ENCODE measurements at places on chromosomes 4 and X. TPM values are rescaled to one million over a fixed set of nuclear protein-coding genes. Genes with fewer than 3 reads are reported as not detected.

Gene PTCHD1
- total RNA-seq: 4.8 TPM

Gene HS6ST2
- 6.8 TPM for total RNA-seq

Gene SH3RF1
- total RNA-seq: 33.2 TPM

Gene ABCG2
- 6.3 TPM for total RNA-seq

Gene SEPTIN6
- total RNA-seq: 19.0 TPM

Gene NXF2B
- total RNA-seq: not detected

Gene CCNB3
- 0.96 TPM for total RNA-seq

Gene MAOA
- total RNA-seq: 241 TPM

Gene CENPVL2
- not detected for total RNA-seq

Gene MAGEA6
- not detected for total RNA-seq

Gene USP17L28
- not detected for total RNA-seq

Gene PNMA6A
- total RNA-seq: 0.55 TPM

Gene ZNF630
- 5.4 TPM for total RNA-seq

Gene DIPK2B
- 27.1 TPM for total RNA-seq

Gene GAGE12H
- not detected for total RNA-seq

Gene LARP1B
- total RNA-seq: 30.3 TPM

Gene ARL9
- 1.3 TPM for total RNA-seq

Gene PITX2
- total RNA-seq: not detected

Gene TMSB15B
- total RNA-seq: 6.1 TPM

Gene F9
- total RNA-seq: not detected

Gene GPR143
- 3.7 TPM for total RNA-seq

Gene XPNPEP2
- 6.0 TPM for total RNA-seq

All from ureter (tissue), 1 donor.